ENCODE measurements at places on chromosomes 6 and 20.
A peak's percentile ranks its signal among the peaks of the same experiment; 100 is the strongest.

DNA sequence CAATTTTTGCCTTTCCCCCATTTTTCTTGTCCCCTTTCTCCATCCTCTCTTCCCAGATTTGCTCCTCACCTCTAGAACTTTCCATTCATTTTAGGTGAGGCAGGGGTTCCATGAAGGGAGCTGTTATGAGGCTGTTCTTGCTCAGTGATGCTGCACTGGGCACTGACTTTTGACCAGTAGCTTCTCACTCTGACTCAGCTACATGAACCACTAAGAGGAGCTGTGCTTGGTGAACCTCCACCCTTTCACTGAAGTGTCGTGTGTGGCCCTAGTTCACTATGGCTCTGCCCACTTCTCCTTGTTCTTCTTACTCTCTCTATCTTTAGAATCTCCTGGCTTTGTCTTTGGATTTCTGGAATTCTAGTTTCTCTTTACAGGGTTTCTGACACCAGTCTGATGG lies 307.1 kb upstream of the RNF24 start:
- no peak for DNase-seq

GRCh38 chr6:98546376-98546775 lies 288.0 kb upstream of the POU3F2 start:
- no peak for DNase-seq

DNA sequence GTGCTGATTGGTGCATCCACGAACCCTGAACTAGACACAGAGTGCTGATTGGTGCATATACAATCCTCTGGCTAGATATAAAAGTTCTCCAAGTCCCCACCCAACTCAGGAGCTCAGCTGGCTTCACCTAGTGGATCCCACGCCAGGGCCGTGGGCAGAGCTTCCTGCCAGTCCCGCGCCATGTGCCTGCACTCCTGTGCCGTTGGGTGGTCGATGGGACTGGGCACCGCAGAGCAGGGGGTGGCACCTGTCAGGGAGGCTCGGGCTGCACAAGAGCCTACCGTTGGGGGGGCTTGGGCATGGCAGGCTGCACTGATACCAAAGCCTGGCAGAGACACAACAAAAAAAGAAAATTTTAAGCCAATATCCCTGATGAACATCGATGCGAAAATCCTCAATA lies 185.4 kb upstream of the ASCC3 start:
- no peak for DNase-seq

- DNase-seq, result no peak
Measured at GRCh38 chr6:120363429-120363828, 970.9 kb downstream of the TBC1D32 start.

- DNase-seq, result no peak
Measured at GRCh38 chr6:111087106-111087835, at the start of gene SLC16A10. Gene SLC16A10, plus strand, starts transcription at chr6:111087503. Its CDS starts 250 bp downstream, at chr6:111087753.

DNA sequence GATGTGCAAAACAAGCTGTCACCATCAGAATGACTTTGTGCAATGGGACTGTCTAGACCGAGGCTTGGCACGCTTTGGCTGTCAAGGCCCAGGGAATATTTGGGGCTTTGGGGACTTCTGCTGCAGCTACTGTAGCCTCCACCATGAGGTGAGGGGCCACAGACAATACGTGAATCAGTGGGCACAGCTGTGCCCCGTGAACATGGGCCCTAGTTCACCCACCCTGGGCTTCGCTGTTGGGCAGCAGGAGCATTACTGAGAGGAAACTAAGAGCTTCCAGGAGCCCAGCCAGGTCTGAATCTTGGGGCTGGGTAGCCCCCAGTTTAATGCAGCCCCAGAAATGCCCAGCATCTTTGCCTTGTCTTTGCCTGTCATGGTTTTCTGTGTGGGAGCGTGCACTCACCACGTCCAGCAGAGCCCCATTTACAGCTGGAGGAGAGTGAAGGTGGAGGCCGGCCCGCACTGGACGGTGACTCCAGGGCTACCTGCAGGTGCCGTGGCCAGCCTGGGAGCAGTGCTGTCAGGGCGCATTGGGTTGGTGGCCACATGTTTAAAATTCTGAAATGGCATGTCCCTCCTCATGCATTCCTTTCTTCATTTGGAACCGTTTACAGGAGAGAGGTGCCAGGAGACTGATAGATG lies 34.7 kb downstream of the DUSP22 start:
- no peak for DNase-seq

GRCh38 chr20:58719258-58719657 lies 26.7 kb downstream of the NPEPL1 start:
- no peak for DNase-seq

DNA sequence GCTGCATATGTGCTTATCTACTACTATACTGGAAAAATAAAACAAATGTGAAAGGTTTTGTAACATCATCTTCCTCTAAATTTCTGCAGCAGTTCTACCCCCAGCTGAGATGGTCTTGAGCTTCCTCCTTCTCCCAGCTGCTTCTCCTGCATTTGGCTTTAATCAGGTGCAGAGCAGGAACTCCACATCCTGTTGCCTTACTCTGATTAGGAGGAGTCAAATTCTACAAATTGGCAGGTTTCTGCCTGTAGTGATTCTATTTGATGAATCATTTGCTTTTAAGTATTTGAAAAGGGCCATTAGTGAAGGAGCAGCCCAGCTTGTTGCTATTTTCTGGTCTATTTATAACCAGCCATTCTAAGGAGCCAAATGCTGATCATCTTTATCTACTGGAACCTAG lies 224.5 kb downstream of the GMDS start:
- DNase-seq, result peak; percentile 25

DNA sequence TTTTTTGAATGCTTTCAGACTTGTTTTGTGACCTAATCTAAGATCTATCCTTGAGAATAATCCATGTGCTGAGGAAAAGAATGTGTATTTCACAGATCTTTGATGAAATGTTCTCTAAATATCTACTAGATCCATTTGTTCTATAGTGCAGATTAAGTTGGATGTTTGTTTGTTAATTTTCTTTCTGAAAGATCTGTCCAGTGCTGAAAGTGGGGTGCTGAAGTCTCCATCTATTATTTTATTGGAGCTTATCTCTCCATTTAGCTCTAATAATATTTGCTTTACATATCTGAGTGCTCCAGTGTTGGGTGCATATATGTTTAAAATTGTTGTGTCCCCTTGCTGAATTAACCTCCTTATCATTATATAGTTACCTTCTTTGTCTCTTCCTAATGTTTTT lies 303.6 kb downstream of the HTR1B start:
- DNase-seq, result no peak

GRCh38 chr6:159852877-159853276 lies 37.9 kb upstream of the MAS1 start:
- no peak for DNase-seq

DNA sequence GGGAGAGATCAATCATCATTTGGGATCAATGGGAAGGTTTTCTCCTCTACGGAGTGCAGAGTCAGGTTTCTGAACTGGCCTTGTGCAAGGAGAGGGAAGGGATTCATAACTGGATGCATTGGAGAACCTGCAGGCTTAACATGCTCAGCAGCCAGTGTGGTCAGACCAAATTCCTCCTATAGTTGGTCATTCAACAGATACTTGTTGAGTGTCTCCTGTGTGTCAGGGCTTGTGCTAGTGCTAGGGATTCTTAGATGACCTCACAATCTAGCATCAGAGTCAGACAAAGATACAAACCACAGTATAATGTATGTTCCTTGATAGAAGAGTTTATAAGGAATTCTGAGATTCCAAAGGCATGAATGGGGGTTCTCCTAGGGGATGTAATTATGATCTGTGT lies 23.9 kb downstream of the RALY start:
- DNase-seq, result peak; percentile 67

- no peak for DNase-seq
Measured at GRCh38 chr6:22350109-22350508, 53.3 kb upstream of the PRL start.

GRCh38 chr20:58571693-58572427 lies 56.7 kb upstream of the APCDD1L start:
- DNase-seq, result no peak

GRCh38 chr20:35489717-35490116 lies 34.3 kb downstream of the CEP250 start:
- DNase-seq, result no peak

- no peak for DNase-seq
Measured at GRCh38 chr20:37194621-37195417, 15.5 kb upstream of the MROH8 start.

GRCh38 chr20:36549942-36550789 lies 8.8 kb downstream of the MYL9 start:
- no peak for DNase-seq

- DNase-seq, result no peak
Measured at GRCh38 chr6:158831571-158831970, 12.4 kb upstream of the EZR start.

GRCh38 chr6:156698239-156699016 lies 78.8 kb upstream of the ARID1B start:
- no peak for DNase-seq

DNA sequence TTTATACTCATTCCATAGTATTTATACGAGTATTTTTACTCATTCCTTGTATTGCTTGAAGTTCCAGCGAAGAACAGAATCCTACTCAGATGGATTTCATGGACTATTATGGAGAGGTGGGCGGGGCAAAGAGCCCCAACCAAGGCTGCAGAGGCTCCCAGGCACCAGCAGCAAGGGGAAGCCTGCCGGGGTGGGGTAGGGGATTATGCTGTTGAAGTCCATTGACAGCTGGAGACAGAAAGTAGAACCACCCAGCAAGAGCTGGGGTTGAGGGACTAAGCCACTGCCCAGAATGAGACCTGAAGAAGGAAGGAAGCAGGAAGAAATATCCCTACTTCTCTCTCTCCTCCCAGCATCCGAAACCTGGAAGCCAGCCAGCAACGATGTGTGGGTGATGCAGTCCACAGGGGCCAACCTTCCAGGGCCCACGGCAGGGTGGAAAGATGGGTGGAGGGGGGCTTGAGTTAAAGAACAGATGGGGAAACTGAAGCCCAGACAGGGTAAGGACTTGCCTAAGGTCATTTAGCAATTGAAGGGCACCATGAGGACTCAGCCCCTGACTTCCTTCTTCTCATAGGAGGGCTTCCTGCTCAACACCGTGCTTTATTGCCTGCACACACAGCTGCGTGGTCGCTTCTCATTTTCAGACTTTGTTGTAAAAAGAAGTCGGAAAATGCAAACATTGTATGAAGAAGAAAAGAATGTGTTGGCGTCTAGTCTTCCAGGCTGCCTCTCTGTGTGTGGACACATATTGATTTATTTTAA lies 18.3 kb upstream of the GTSF1L start:
- DNase-seq, result no peak

DNA sequence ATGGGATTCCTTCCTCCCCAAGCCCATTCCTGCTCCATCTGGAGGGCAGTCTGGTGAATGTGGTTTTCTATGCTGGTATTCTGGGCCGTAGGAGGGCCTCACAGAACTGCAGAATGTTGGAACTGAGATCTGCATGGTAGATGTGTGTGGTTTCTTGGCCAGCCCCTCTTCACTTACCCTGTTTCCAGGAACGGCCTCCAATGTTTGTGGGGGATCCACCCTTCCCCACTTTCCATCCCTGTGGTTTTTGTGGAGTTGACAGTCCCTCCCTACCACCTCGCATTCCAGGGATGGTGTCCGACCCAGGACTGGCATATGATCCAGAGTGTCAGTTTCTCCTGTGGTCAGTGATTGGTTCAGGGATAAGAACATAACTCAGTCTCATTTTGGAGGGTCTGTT lies 26.7 kb upstream of the TMEM14A start:
- DNase-seq, result no peak

DNA sequence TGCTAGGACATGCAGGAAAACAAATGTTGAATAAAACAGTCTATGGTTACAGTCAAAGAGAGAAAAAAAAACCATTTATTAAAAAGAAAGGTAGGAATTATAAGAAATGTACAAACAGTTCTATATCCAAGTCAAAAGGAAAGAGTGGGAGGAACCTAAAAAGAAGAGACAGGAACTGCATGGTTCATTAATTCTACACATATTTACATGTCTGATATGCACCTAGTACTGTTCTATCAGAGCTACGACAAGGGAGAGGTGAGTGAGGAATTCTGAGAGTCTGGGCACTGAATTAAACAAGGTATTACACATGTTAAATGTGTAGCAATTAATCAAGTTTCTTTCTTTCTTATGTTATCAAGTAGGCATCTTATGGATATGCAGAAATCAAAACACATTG lies 41.9 kb downstream of the SYCP2 start:
- DNase-seq, result no peak

GRCh38 chr6:123770247-123770949 lies 33.3 kb upstream of the NKAIN2 start:
- DNase-seq, result no peak

DNA sequence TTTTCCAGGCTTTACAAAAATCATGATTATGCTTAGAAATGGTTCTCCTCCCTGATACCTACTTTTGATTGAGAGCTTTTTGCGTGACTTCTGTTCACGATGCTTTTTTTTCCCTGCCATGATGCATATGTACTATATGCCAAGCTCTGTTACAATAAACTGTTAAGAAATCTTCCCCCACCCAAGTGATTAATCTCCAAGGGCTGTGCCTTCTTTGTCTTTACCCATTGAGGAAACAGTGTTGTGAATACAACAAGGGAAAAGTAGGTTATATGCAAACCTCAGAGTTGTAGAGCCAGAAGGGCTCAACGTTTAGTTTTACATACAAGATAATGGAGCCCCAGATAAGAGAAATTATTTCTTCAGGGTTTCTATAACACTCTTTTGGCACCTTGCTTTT lies 34.1 kb upstream of the MYLK2 start:
- DNase-seq, result no peak

DNA sequence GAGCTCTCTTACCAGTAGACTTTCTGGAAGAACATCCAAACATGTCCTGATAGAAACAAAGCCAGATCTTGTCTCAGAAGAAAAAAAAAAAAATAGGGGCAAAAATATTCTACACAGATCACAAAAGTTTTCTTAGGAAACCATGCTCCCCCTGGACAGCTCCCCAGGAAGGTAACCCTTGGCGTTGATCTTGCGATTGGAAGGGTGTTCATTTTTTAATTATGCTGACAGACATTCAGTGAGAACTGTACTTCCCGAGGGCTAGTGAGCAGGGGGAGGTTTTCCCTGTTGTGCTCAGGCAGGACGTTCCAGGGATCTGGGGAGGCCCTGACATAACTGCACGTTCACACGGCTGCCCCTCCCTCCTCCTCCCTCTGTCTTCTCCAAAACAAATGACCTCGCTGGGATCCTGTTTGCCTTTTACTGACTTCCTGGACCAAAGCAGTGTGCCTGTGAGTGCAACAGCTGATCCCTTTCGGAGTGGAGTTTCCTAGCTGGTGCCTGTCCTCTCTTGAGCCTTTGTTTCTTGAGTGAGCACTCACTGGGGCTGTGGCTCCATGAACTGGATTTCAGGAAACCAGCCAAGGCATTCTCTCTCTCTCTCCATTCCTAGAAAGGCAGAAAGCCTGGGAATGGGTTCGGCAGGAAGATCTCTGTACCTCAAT lies 46.7 kb downstream of the MARCKS start:
- no peak for DNase-seq

Data from stromal cell of bone marrow (primary cell).